ENCODE measurements at places on chromosomes 5 and 9.

- DNase-seq = no peak
Measured at GRCh38 chr5:15483351-15484097, 16.5 kb upstream of the FBXL7 start.

DNA sequence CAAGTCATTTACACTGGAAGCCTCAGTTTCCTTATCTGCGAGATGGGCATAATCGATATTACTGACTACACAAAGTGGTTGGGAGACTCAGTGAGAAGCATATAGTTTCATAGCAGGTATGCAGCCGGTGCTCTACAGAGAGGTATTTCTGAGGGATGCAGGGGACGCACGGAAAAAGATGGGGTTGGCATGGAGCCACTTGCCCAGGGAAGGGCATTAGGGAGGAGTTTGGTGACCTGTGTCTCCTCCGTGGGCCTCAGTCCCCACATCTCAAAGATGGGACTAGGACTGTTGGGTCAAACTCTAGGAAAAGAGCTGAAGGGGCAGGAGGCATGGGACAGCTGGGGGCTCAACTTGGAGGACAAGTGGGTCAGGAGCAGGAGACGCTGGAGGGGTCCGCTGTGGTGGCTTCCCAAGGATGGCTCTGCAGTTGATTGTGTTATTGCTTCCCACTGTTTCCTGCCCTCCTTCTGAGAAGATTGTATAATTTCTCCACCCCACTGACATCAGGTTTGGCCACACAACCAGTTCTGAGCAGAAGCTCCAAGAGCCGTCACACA, 158.6 kb upstream of the ALDH1B1 start:
- DNase-seq = no peak

- DNase-seq = no peak
Measured at GRCh38 chr5:15021266-15022046, 149.9 kb upstream of the ANKH start.

GRCh38 chr5:72366324-72366976, 46.3 kb downstream of the PTCD2 start:
- no peak for DNase-seq

DNA sequence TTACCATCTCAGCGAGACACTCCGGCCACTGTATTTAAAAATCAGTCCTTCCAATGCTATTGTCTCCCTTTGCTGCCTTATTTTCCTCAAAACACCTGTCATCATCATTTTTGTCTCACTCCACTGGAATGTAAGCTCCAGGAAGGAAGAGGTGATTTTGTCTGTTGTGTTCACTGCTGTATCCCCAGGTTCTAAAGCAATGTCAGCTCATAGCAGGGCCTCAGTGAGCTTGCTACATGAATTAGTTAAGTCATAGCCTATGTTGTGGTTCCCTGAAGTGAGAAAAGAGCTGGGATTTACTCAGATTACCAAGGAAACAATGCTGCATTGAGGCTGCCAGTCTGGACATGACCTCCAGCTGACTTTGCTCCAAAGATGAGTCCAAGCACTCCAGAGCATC, 137.6 kb upstream of the RASEF start:
- DNase-seq = no peak

GRCh38 chr5:7518947-7519560, 123.1 kb downstream of the ADCY2 start:
- DNase-seq = no peak

GRCh38 chr9:25570802-25571201, 107.4 kb downstream of the TUSC1 start:
- DNase-seq = no peak

GRCh38 chr9:89473762-89474469, 24.0 kb downstream of the SEMA4D start:
- no peak for DNase-seq

DNA sequence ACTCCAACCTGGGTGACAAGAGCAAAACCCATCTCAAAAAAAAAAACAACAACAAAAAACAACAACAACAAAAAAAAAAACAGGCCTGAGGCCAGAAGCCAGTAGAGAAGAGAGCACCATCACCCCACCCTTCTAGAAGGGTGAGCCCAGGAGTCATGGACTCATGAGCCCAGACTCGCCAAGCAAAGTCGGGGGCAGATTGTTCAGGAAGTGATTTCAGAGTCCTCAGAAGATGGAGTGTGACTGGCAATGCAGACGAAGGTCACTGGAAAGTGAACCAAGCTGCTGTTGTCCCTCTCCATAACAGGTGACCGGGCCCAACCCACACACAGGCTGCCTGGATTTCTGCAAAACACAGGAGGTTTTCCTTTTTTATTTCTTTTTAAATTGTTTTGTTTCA, 9.0 kb upstream of the WDR38 start:
- no peak for DNase-seq

GRCh38 chr5:422323-423232, 20.4 kb upstream of the EXOC3 start:
- no peak for DNase-seq
